ENCODE measurements at places on chromosomes 6 and 20.

- no peak for DNase-seq
Measured at GRCh38 chr6:156437121-156437879, 339.9 kb upstream of the ARID1B start.

- DNase-seq, result no peak
Measured at GRCh38 chr20:15564981-15565380, 1008.3 kb downstream of the KIF16B start.

DNA sequence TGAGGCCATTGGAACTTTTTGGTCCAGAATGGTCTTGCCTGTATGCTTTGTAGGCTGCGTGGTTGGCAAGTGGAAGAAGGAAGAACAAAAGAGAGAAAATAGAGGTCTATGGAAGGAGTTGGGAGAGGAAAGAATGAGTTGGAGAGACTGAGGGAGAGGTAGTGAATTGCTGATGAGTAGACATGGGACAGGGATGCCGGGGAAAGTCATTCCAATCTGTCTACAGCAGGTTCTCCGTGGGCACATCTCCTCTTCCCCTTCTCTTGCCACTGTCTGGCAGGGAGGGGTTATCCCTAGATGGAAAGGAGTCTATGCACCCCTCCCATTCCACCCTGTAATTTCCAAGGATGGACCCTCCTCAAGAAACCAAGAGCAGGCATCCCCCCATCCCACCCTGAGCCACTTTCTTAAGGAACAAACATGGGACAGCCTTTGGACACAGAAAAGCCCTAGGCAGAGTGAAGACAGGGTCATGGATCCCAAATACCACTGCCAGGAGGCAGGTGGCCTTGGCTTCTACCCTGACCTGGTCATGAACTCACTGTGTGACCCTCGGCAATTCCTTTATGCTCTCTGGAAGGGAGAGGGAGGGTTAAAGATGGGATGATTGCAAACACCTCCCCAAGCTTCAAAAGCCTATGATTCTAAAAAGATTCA, 196.9 kb downstream of the LRFN2 start:
- DNase-seq, result no peak

GRCh38 chr20:48478370-48478769, 349.4 kb downstream of the PREX1 start:
- DNase-seq, result no peak

GRCh38 chr20:6134592-6134991, 11.8 kb upstream of the FERMT1 start:
- DNase-seq, result no peak

DNA sequence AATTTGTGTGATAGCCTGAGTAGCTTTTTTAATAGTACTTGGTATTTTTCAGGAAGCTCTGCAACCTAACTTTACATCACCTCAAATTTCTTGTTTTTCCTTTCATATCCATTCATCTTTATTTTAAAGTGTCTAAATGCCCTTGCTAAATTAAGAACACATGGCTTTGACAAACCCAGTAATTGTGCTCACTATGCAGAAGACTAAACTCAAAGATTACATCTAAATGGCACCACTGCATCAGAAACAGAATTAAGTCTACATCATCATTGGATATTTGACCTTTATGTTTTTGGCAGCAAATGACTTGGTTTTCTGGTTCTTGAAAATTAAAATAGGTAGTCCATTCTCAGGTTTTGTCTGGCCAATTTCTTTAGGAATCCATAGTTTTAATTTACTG, 69.6 kb upstream of the HDGFL1 start:
- DNase-seq, result no peak

DNA sequence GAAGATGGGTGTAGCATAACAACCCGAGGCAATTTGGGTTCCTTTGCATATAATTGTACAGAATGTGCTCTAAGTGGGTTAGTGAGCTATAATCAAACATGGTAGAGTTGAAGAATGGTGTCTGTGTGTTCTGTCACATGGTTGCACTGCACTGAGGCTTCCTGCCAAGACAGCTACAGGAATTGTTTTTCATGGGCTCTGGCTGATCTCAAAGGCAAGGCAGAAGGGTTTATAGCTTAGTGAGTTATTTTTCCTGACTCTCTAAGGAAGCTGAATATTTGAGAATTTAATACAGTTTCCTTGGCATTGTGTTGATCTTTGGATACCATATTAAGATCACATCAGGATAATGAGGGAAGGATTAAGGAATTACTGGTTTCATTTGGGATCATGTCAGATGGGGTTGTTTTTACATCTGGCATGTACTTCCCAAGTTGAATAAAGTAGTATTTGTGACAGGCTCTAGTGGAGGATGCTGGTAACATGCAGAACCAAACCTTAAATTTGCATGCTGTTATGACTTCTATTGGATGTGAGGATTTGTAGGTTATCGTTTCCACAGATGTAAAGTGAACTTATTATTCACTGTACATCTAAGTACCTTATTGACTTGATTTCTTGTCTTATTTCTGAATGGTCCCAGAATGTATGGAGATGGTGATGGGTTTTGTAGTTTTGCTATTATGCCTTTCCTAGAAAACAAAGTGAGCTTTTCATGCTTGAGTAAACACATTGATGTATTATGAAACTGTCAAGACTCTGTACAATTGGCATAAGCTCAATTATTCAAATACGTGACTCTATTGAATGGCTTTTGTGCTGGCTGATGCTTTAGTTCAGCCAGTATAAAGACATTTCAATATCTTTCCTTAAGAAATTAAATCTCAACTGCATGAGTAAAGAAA, 43.3 kb downstream of the LRRC1 start:
- DNase-seq, result no peak

GRCh38 chr6:26043384-26044139, 43.7 kb upstream of the HFE start:
- peak; percentile 78 for DNase-seq

- DNase-seq, result no peak
Measured at GRCh38 chr20:24585796-24586522, 116.5 kb downstream of the SYNDIG1 start.

- no peak for DNase-seq
Measured at GRCh38 chr6:75142721-75143120, 63.1 kb downstream of the COL12A1 start.

- DNase-seq, result no peak
Measured at GRCh38 chr6:137530404-137530803, 36.2 kb upstream of the OLIG3 start.

DNA sequence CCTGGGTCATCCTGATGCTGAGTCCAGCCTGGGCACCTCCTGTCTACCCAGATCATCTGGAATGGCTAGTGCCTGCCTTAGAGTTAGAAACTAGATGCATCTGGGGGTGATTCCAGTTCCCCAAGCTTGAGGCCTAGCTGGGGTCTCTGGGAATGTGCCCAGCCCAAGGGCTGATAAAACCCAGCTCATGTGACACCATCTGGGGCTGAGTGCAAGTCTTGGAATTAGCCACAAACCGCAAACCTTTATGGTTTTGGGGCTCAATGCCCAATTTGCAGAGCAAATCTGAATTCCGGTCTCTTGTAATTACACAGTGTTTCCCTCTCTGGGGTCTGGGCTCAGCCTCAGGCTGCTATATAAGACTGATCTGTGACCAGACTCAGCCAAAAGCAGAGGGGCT, at the start of gene BPIFB4:
TSS of gene BPIFB4 (plus strand) at position 385 of the 400 bp plus-strand sequence. CDS start 1,884 bp downstream, outside the sequence.
- DNase-seq, result no peak

DNA sequence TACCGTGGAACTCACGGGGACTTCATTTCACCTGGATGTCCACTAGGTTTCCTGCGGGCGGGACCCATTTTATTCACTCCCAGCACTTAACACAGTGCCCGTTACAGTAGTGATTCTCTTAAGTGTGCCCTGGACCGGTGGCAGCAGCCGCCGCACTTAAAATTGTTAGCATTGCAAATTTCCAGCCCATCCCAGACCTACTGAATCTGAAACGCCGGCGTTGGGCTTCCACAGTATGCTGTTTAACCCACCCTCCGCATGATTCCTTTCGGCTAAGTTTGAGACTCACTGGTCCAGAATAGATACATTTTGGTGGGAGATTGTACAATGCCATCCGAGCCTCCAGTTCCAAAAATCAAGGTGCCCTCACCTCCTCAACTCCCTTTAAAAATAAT, 967 bp downstream of the SMPDL3A start:
- DNase-seq, result no peak

- DNase-seq, result no peak
Measured at GRCh38 chr6:36663504-36664446, 14.7 kb upstream of the CDKN1A start.

DNA sequence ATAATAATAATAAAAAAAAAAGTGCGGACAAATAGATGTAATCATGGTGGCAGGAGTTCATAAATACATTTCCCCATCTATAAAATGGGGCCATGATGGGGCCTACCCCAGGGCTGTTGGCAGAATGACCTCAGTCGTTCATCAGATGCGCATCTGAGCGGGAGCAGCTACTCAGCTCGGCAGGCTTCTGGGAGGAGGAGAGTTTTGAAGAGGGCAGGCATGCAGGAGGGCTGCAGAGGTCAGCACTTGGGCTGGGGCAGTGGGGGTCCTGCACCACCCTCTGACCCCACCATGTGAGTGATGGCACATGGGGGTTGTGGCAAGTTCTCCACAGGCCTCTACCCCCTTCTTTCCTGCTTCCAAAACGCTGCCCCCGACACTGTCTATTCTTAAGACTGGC, 373.5 kb downstream of the ZFAND3 start:
- DNase-seq, result no peak

All from thymus (tissue), 14 donors.